ENCODE measurements at places on chromosomes 1 and 21.

GRCh38 chr21:9758888-9759287, 762.5 kb upstream of the TPTE start:
- DNase-seq = no peak

GRCh38 chr1:56229186-56229585, 350.2 kb downstream of the PLPP3 start:
- DNase-seq = no peak

- DNase-seq = no peak
These were observed 72.3 kb downstream of the SIPA1L2 start for GRCh38 chr1:232557502-232558191.

GRCh38 chr1:67791261-67791660, 42.0 kb downstream of the GNG12 start:
- DNase-seq = no peak

- no peak for DNase-seq
These were observed 24.6 kb downstream of the ANGPTL3 start for GRCh38 chr1:62621907-62622306.

- no peak for DNase-seq
These were observed 902.9 kb downstream of the LTN1 start for GRCh38 chr21:28089599-28090441.

DNA sequence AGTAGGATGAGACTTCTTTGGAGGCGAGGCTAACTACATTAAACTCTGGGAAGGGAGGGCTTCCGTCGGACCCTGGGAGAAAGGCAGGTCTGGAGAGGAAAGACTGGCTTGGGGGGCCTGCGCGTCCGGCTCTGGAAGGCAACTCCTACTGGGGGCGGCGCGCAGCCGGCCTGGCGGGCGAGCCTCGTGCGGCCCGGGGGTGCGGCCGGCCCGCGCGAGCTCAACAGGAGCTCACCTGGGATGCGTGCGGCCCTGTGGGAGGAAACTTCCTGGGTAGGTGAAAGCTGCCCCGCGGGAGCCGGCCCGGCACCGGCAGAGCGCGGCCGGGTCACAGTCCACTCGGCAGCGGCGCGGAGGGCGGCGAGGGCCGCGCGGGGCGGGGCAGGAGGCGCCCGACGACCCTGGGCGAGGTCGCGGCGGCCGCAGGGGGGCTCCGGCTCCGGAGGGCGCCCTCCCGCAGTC, 449 bp downstream of the EPS15 start:
- no peak for DNase-seq

- no peak for DNase-seq
These were observed 32.1 kb downstream of the JAK1 start for GRCh38 chr1:64934115-64934877.

- DNase-seq = no peak
These were observed 272.2 kb downstream of the VAV3 start for GRCh38 chr1:107692580-107693345.

DNA sequence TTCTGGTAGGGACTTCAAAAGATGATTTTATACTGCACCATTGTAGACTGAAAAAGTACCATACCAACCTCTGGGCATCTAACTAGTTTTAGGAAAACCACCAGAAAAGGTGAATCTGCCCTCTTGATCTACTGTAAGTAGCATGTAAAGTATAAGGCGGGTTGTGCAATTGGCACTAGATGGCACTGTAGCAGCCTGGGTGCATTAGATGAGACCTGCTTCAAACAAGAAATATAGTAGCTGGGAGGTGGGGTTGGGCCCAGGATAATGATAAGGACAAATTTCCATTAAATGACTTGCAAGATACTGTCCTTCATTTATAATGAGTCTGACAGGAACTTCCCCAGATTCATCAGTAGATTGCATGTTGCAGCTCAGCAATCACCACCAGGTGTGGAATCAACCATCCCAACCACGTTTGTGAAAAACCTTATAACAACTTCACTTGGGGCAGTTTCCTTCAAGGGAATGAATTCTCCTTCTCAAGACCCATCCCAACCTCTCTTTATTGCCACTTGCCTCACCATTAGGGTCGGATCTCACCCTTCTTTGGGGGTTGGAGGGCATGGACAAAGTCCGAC, 37.3 kb upstream of the IL10 start:
- no peak for DNase-seq

GRCh38 chr1:1918901-1919303, at the start of gene TMEM52:
TMEM52 (minus strand) TSS chr1:1919279; CDS start chr1:1919265, 14 bp downstream.
- DNase-seq = no peak

- no peak for DNase-seq
These were observed 19.4 kb downstream of the NTPCR start for GRCh38 chr1:232969799-232970198.

DNA sequence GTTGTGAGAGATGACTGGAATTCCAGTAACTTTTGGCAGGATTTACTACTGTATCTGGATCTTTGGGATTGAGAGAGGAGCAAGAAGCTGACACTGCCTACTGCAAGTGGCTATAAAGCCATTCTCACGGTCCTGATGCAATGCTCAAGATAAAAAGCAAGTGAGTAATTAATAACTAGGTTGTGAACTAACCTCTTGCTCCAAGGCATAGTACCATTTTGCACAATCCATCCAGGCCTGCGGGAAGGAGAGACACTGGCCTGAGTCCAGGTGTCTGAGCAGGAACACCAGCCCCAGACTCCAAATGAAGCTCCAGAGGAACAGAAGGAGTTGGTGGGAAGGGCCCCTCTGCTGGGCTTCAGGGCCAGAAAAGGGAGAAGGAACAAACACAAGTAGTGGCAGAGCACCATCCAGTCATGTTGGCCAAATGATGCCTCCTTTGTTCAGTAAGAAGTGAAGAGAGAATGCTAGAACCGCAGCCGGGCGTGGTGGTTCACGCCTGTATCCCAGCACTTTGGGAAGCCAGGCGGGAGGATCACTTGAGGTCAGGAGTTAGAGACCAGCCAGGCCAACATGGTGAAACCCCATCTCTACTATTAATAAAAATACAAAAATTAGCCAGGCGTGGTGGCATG, 9.9 kb upstream of the SLC45A3 start:
- no peak for DNase-seq

DNA sequence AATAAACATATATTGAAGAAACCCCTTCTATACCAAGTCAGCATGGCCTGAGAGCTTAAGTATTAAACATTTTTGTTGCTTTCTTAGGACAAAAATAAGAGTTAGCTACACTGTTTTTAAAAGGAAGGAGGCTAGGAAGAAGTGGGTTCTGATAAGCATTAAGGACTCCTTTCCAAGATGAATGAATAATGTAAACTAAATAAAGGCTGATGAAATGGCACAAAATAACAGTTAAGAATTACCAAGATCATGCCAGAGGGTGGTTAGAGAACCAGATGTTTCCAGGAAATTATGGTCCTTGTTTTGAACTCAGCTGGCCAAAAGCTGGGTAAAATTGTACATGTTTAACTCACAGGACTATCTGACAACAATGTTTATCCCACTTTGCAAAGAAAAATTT, 114.1 kb upstream of the ETS2 start:
- no peak for DNase-seq

Data from stimulated activated CD8-positive, alpha-beta memory T cell treated with anti-CD3 and anti-CD28 coated beads, Interleukin-2, amount 100 ng/mL, for 1 hour (primary cell).